ENCODE measurements at places on chromosomes 7 and 10. TPM values are rescaled to one million over a fixed set of nuclear protein-coding genes. Genes with fewer than 3 reads are reported as not detected.
A peak's percentile ranks its signal among the peaks of the same experiment; 100 is the strongest.

DNA sequence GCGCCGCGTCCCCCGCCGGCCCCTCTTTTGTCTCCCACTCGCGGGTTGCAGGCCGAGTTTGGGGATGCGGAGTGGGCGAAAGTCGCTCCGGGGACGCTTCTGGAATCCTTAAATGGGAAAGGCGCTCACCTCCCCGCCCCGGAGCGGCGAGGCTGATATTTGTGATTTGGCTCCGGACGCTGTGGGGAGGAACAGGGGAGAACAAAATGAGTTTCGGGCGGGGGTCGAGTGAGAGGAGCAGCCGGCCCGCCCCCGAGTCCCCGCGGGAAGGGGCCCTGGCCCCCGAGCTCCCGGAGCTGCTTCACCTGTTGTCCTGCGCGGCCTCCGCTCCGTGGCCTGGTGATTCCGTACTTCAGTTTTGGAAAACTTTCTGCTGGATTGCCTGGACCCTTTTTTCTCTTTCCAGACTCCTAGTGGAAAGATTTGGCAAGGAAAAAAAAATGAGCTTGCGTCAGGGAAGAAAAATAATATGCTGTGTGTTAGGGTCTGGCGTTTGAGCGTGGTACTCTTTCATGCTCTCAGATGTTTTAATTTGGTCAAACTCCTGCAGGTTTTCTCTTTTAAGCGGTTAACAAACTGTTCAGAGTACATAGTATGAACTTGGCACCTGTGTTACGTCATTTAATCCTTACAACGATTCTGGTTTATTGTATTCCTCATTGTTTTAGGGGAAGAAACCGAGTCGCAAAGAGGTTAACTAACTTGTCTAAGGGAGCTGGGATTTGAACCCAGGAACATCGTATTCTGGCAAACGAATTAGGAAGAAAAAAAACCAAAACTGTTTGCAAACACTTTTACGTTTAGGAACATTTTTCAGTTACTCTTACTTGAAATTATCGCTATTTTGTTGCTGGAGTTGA, 924 bp downstream of the BMPR1A start:
- DNase-seq: peak; percentile 57

- DNase-seq: no peak
These were observed 209.9 kb upstream of the FZD1 start for GRCh38 chr7:91054374-91054773.

Gene ITIH5
- total RNA-seq: not detected

- no peak for DNase-seq
These were observed 3.6 kb downstream of the PWWP2B start for GRCh38 chr10:132400547-132401151.

Gene KCND2
- not detected for total RNA-seq

- no peak for DNase-seq
These were observed 31.2 kb downstream of the GRIFIN start for GRCh38 chr7:2445047-2445446.

- no peak for DNase-seq
These were observed 461.2 kb downstream of the SDK1 start for GRCh38 chr7:3762146-3762831.

Gene ADRB1
- total RNA-seq: not detected

GRCh38 chr7:141366091-141366621, 185.1 kb upstream of the AGK start:
- no peak for DNase-seq

GRCh38 chr10:59631882-59632807, 77.5 kb downstream of the SLC16A9 start:
- DNase-seq: no peak

DNA sequence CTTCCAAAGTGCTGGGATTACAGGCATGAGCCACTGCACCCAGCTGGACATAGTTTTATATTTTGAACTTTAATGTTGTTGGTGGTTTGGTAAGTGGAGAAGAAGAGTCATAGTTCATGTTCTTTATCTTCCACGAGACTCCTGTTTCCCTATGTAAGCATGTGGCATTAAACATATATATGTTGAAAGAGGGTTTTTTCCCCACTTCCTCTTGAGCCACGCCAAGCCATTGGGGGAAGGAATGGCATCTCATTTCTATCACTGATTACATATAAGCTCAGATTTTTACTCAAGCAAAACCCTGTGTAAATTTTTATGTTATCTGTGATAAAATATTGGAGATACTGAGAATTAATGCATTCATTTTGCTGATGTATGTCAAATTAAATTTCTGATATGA, 300.4 kb downstream of the PHF14 start:
- DNase-seq: no peak

DNA sequence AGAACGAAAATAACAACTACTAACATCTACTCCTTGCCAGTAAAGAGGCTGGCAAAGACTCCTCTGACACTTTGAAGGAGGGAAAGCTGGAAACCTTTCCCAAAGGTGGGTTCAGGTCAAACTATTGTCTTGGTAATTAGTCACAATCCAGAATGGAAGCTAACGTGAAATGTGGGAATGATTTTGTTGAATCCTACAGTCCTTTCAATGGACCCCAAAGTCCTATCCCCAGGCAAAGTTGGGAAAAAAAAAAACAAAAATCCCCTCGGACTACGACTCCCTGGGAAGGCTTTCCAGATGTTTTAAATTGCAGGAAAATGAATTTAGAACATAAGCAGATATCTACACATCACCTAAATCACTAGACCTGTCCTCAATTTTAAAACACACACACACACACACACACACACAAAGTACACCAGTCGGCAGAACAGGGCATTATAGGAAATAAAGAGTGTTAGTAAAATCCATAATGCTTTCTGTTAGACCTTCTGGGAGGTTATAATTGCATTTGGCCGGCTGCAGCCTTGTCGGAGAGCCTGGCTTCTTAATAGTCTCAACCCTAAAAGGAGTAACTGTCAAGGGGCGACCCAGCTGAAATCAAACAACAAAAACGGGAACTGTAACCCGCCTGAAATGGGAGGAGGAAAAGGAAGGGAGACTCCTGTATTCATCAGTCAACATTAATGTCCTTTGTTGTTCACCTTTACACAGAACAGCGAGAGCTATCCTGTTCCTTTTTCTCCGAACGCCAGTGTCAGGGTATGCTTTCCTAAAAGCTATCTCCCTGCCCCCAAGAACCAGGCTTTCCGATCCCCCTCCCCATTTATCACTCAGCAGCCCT, 1.5 kb downstream of the DOCK4 start:
- DNase-seq: peak; percentile 57

GRCh38 chr10:74841265-74841973, 15.0 kb downstream of the KAT6B start:
- DNase-seq: no peak

GRCh38 chr7:64102656-64103400, 57.6 kb downstream of the ZNF727 start:
- DNase-seq: no peak

- no peak for DNase-seq
These were observed 889.9 kb upstream of the PHF14 start for GRCh38 chr7:10083766-10084165.

- DNase-seq: no peak
These were observed 339.0 kb downstream of the RNLS start for GRCh38 chr10:88243836-88244730.

DNA sequence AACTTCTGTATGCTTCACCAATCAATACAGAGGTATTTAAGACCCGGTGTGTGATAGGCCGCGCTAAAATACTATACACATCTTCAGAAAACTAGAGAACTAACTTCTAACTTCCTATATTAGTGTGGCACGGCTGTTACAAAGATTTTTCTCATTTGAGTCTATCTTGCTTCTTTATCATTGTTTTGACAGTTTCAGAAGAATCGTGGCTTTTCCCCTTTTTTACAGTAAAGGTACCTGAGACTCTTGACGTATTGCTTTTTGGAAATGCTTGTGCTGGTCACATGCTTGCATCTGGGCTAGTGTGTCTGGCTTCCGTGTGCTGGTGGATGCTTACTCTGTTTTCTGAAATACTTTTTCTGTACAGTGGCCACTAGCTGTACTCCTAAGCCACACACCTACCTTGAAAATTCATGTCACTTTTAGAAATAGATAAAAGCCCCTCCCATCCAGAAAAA, 12.7 kb downstream of the IKZF1 start:
- peak; percentile 86 for DNase-seq

Gene PTPN12
- 78.8 TPM for total RNA-seq

DNA sequence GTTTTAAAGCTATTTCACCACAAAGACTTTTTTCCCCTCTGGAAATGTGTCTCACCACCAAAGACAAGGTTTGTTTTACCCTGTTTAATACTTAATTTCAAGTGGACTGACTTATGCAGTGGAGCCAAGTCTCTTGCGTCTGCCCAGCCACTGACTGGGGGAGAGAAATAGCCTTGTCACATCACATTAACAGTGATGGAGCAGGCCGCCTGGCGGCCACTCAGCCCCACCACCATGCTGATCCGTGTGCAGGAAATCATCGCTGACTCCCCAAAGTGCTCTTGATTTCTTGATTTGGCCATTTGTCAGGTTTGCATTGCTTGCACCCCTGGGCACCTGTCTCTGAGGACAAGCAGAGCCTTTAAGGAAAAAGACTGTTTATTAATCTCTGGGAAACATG, 334.1 kb downstream of the GLRX3 start:
- no peak for DNase-seq

DNA sequence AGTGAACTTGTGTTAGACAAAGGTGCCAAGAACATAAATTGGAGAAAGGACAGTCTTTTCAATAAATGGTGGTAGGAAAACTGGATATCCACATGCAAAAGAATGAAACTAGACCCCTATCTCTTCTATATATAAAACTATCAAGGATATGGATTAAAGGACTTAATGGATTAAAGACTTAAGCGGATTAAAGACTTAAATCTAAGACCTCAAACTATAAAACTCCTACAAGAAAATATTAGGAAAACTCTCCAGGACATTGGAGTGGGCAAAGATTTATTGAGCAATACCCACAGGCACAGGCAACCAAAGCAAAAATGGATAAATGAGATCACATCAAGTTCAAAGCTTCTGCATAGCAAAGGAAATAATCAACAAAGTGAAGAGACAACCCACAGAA, 242.9 kb upstream of the MEOX2 start:
- no peak for DNase-seq

GRCh38 chr10:75209086-75209920, 1.3 kb upstream of the VDAC2 start:
- DNase-seq: no peak

GRCh38 chr7:124071843-124072242, 39.0 kb upstream of the TMEM229A start:
- DNase-seq: no peak

DNA sequence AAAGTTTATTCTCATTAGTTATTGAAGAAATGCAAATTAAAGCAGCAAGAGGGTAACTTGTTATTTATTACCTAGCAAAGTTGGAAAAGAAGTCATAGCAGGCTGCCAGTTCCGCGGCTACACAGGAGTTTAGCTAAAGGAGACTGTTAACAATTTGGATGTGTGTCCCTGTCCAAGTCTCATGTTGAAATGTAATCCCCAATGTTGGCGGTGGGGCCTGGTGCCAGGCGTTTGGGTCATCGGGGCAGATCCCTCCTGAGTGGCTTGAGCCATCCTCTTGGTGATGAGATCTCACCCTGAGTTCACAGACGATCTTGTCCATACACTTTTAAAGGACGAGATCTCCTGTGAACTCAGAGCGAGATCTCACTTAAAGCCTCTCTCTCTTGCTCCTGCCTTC, 608.3 kb downstream of the SH2D4B start:
- no peak for DNase-seq

Gene ZNF716
- not detected for total RNA-seq

- no peak for DNase-seq
These were observed 1.2 kb downstream of the VPS37D start for GRCh38 chr7:73668886-73669230.

DNA sequence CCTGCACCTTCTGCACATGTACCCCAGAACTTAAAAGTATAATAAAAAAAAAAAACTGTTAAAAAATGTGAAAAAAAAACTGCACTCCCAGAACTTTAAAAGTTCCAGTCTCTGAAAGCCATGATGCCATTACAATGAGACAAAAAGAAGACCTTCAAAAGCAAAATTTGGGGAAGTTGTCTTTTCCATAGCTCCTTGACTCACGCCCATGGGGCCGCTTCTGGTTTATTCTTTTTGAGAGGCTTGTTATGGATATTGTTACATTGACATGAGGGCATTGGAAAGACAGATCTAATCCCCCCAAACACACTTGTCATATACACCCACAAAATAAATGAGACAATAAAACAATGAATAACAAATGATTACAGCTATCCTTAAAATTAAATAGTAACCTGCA, 798 bp downstream of the BLNK start:
- no peak for DNase-seq

DNA sequence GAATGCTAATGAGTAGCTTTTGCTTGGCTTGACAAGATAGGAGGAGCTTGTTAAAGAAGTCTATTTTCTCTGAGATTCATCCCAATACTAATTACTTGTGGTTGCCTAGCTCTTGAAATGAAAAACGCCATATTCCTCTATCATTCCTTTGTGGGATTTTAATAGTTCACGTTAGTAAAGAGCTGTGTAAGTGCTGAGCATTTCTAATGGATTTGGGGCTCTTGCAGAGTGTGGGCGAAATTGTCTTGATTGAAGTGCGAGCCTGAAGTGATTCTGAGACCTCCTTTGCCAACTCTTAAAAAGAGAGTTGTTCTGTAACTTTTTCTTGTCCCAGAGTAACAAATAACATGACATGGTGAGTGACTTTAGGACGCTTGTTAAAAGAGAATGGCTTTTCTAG, 45.2 kb downstream of the EXOC4 start:
- no peak for DNase-seq

Measured in B cell (primary cell).